NCI-H1105 treated with DMSO at 0.1 percent for 48 hours (cell line): ENCODE measurements at places on chromosomes 1 and 21.
A peak's percentile ranks its signal among the peaks of the same experiment; 100 is the strongest.

GRCh38 chr1:11559591-11559970 lies 80.6 kb downstream of the DISP3 start:
- no peak for DNase-seq

GRCh38 chr1:228415853-228416216 lies 826 bp downstream of the TRIM17 start:
- no peak for DNase-seq

DNA sequence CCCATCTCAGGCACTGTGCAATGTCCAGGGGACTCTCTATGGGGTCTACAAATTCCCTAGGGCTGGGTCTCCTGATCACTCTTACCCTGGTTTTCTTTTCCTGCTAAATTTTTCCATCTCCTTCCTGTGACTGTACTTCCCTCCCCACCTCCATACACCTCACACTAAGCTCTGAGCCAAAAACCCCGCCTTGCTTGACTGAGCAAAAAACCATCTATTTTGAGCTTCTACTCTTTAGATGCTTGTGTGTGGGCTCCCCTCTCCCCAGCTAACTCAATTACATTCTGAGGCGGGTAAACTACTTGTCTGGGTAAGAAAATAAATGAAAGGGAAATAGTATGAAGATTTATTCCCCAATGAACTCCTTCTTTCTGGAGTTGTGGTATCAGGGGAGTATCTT lies 187.9 kb downstream of the PTPRU start:
- no peak for DNase-seq

GRCh38 chr1:19384113-19384512 lies 72.0 kb downstream of the SLC66A1 start:
- DNase-seq = peak; percentile 1

DNA sequence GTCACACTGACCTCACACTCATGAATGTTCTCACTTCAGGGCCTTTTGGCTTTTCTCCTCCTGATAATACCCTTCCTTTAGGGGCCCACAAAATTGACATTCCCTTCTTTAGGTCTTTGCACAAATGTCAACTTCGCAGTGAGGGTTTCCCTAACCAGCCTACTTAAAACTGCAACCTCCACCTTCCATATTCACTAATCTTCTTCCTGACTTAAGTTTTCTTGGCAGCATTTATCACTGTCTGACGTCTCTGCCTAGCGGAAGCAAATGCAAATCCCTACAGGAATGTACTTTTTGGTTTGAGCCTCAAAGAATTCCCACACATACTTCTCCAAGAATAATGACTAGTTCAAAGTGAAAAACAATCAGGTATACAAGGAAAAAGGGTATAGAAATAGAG lies 32.8 kb downstream of the INTS7 start:
- DNase-seq = no peak
